T47D (cell line): ENCODE measurements at places on chromosomes 4 and X.

DNA sequence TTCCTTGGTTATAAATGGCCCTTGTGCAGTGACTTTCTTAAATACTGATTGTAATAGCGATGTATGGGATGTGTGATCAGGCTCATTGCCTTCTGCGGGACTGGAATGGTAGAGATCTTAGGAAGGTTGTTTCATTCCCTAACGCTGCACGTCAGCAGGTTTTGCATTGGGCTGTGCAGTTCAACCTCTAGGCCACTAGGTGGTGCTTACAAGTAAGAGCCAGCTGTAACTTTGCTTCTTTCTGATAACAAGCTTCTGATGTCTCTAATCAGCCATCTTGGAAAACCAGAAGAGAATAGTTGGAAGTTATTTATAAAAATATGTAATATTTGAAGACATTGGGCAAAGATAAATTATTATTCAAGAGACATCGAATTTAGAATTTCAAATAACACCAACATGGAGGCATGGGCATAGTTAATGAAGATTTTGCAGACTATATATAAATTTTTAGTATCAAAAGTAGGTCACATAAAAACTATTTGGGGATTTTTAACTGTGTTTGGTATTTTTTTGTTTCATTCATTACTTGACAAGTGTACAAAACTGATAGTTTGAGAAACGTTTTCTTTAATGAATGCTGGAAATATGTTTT is 339.7 kb upstream of the PCDH7 start:
- DNase-seq, result peak; percentile 1

DNA sequence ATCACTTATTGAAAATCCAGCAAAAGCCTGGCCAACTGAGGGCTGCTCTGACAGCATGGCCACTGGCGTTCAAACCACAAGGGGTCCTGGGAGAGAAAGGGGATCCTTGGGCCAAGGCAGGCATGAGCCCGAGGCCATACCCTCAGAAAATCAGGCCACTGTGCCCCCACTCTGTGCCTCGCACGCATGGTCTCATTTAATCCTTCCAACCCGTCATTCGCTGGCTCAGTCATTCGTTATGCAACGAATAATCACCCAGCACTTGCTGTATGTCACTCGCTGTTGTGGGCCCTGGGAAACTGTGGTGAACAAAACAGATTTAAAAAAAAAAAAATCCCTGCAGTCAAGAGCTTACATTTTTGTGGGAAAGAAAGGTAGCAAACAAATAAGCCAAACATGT is 112.7 kb downstream of the BCOR start:
- DNase-seq, result no peak

DNA sequence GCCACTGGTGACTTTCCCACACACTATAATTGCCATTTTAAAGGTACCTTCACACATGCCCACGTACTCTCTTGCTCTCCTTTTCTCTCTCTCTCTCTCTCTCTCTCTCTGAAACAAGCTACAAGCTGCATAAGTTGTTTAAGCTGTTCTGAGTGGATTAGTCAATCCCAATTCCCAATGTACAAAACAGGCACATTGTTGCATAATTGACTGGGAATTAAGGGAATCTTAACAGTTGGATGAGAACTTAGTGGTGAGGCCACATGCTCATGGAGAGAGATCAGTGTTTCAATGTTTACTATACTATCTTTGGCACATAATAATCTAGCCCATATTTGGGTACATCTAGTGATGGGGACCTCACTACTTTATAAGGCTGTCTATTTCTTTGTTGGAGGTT is 123.3 kb downstream of the ARHGEF9 start:
- no peak for DNase-seq

DNA sequence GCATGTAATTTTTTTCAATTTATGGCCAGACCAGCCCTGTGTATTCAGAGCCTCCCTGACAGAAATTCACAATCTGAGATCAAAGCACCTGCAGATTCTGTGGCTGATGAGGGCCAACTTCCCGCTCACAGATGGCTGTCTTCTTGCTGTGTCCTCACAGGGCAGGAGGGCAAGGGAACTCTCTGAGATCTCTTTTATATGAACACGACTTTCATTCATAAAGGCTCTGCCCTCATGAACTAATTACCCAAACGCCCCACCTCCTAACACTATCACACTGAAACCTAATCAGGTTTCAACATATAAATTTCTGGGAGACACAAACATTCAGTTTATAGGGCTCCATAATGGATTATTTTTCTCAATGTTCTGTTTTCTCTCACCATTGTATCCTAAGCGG is 192.6 kb downstream of the NWD2 start:
- no peak for DNase-seq

- no peak for DNase-seq
Measured at GRCh38 chr4:118842055-118842454, 6.1 kb upstream of the SEC24D start.

DNA sequence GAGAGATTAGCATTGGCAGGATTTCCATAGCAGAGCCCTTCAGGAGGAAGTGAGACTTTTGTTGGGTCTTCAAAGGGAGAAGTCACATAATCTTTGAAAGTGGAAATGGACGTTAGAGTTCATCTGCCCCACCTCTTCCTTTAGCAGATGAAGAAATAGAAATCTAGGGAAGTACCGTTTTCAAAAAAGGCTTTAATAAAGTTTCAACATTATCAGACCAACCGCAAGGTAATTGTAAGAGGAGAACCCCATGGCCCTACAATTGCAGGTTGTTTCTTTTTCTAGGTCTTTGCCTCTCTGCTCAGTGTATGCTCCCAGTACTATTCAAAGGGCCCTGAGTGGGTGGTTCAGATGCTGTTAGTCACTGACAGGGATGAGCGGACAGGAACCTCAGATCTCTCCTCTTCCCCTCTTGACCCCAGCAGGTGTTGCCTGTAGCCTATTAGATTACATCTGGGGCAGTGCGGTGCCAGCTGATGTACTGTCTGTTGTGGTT is 48.6 kb upstream of the AP1S2 start:
- DNase-seq, result no peak

DNA sequence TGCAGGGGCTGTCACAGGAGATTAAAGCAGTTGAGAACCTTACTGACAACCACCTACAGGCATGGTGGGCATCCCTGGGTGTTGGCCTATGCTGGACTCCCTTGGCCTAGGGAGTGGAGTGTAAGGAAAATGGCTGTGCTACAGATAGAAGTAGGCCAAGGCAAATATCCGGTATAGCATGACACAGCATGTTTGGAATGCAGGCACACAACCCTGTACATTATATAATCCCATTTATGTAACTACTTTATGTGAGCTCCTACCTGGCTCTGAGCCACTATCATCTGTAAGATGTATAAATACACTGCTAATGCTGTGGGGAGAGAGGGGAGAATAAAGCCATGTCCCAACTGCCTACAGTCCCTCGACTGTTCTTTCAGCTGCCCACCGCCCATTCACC is 38.7 kb upstream of the KCTD8 start:
- DNase-seq, result peak; percentile 58

- no peak for DNase-seq
Measured at GRCh38 chr4:38889143-38889542, 21.5 kb downstream of the FAM114A1 start.

- DNase-seq, result no peak
Measured at GRCh38 chrX:4243759-4244158, 530.3 kb upstream of the PRKX start.

DNA sequence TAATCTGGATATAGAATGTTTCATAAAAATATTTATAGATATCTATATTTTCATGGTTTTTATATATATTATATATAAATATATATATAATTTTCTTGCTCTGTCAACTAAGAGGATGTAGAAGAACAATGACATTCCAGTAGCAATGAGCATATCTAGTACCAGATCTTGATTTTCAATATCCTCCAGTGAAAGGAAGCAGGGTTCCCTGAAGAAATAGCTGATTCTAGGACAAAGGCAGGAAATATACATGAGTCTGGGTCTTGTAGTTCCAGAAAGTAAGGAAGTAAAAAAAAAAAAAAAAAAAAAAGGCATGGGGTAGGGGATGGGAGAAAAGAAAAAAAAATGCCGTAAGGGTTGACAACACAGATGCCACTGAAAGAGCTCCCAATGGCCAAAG is 241.4 kb downstream of the RASL11B start:
- DNase-seq, result no peak

DNA sequence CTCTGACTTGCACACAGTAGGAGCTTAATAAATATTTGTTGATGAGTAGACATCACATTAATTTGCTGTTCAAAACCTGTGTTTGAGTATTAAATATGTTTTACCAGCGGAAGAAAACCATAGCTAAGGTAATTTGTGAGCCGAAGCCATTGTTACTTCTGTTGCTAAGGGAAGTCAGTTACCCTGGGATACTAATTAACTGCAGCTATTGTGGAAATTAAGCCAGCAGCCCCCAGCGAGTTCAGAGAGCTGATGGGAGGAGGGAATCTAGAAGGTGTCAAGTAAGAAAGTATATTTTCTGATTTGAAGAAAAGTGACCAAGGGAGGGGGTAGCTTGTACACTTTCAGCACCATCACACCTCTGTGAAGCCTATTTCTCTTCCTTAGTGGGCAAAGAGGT is 76.7 kb upstream of the IGSF1 start:
- DNase-seq, result no peak

DNA sequence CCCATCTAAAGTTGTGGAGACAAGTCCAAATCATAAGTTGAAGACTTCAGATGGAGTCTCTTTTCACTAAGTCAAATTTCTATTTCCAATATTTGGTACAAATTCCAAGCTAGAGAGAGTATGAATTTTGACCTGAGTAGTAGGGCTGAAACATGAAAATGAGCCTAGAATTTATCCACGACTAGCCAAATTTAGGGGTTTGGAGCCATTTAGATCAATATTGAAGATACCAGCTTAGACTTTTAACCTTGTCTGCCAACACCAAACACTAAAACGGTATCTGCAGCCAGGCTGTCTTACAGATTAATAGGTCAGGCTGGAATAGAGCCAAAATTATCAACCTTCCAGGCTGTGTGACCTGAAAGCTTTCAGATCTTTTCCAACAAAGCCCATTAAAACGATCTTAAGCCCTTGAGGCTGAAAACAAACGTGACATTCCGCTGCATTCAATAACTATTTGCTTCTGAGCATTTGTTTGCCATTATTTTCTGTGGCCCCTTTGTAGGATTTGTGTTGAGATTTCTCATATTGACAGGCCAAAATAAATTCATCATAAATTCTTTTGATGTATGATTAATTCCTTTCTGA is 268.7 kb upstream of the DKK2 start:
- DNase-seq, result no peak

- DNase-seq, result no peak
Measured at GRCh38 chrX:9515489-9515888, 50.6 kb downstream of the TBL1X start.

DNA sequence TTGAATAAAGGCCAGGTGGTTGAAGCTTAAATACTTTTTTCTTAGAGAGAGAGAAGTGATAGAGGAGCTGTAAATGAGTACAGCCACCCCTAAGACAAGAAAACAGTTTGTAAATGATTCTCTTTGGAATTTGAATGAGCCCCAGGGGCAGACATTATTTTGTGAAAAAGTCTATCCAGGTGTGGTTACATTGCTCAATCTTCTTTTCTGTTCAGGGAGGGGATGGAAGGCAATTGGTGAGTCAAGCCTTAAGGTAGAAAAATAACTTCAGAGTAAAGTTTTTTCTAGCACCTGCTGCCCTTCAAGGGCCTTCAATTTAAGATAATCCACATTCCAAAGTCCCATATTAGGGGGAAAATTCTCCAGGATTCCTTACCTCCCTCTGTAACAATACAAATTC is 646.7 kb downstream of the PDHA2 start:
- DNase-seq, result no peak

GRCh38 chr4:71186566-71187403 is 152.0 kb upstream of the SLC4A4 start:
- DNase-seq, result no peak

DNA sequence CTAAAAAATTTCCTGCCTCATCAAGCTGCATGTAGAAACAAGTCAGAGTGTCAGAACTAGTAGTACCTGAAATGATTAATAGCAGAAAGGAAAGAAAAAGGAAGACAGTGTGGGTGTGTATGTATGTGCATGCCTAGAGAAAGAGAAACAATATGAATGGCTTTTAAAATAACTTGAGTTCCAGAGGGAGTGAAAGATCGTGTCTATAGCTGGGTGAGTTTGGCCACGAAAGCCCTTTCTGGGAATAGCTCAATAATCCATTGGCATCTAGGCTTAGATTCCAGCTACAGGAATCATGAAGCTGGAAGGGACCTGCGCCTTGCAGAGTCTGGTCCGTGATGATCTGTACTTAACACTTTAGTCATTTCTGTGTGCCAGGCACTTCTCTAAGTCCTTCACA is 195.6 kb downstream of the RAPGEF2 start:
- DNase-seq, result peak; percentile 14

GRCh38 chr4:51825341-51825740 is 17.6 kb upstream of the DCUN1D4 start:
- no peak for DNase-seq

DNA sequence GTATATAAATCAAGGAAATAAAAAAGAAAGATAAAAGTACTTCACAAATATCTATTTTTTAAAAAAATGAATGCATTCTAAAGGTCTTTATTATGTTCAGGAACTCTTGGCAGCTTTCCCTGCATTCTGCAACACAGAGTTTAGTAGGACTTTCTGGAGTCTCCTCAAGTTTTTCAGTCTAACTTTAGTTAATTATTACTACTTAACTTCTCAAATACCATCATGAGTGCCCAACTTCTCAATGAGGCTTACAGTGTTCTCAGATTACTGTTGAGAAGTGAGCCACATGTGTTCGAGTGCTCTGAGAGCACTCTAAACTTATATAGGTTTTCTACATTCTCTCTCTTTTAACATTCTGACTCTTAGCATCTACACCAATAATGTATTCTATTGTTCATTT is 1852.9 kb upstream of the PCDH10 start:
- DNase-seq, result no peak

DNA sequence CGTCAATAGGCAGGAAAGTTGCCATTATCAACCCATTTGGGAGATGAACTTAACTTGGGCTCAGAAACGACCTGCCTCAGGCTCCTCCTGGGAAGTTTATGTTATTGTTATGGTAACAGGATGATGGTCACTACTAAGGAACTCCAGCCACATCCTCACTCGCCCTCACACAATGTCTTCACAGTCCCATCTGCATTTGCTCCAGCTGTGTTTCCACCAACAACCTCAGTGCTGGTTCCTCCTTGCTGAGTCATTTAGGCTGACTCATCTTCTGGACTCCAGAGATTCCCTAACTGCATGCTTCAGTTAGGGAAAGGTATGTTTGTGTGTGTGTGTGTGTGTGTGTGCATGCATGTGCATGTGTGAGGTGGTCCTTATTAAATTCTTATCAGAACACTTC is 293.4 kb upstream of the BOD1L1 start:
- DNase-seq, result no peak

GRCh38 chrX:129781680-129782495 is 2.1 kb downstream of the SASH3 start:
- no peak for DNase-seq

GRCh38 chrX:22974616-22975015 is 25.1 kb upstream of the DDX53 start:
- no peak for DNase-seq

- DNase-seq, result no peak
Measured at GRCh38 chrX:110403441-110404238, 45.0 kb downstream of the RTL9 start.

GRCh38 chrX:37871626-37872302 is 24.4 kb upstream of the DYNLT3 start:
- DNase-seq, result no peak

GRCh38 chr4:146275370-146275769 is 61.0 kb downstream of the REELD1 start:
- no peak for DNase-seq
